ENCODE measurements at places on chromosomes 5 and 9.

- DNase-seq = no peak
Measured at GRCh38 chr5:179275381-179275878, 69.8 kb downstream of the ADAMTS2 start.

- DNase-seq = no peak
Measured at GRCh38 chr5:109888989-109889388, 199.3 kb downstream of the MAN2A1 start.

DNA sequence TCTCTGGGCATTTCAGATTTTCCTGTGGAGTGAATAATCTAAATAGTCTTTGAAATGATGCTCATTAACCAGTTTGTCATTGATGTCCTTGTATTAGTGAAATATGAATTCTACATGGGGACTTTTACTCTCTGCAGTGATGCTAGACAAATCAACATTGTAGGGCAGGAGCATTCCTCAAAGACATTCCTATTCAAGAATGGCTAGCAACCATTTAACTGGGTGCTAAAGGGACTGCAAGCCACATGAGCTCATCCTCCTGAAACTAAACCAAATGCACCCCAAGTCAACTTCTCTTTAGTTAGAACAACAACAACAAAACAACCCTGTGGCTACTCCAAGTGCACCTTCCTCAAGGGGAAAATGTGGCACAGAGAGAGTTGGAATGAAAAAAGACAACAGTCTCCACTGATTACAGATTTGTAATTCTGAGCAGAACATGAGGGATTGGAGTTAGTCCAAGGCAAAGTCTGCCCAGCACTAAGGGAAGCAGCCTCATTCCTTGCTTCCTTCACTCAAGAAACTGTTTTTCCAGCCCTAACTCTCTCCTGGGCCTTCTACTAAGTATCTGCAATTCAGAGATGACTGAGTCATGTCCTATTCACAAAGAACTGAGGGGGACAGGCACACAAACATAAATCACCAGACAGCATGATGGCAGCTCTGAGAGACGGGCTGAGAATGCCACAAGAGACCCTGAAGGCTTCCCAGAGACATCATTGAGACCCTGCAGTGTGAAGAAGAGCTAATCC lies 82.0 kb upstream of the WWC1 start:
- peak; percentile 8 for DNase-seq

GRCh38 chr5:124260921-124261515 lies 485.4 kb downstream of the ZNF608 start:
- no peak for DNase-seq

DNA sequence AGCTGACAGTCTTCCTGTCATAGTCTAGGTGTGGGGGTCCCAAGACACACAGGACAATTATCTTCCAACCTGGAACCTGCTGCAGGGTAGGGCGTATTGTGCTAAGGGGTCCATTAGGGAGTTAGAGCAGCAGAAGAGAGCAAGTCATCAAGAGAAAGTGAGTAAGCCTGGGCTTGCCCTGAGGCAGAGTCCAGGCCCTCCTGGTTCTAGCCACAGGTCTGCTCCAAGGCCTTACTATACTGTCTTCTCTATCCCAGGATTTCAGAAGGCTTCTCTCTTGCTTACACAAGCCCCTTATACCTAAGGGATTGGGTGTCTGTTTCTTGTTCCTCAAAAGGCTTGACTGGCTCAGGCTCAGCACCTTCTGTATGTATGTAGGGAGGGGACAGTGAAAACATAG lies 7.7 kb downstream of the P4HA2 start:
- no peak for DNase-seq

DNA sequence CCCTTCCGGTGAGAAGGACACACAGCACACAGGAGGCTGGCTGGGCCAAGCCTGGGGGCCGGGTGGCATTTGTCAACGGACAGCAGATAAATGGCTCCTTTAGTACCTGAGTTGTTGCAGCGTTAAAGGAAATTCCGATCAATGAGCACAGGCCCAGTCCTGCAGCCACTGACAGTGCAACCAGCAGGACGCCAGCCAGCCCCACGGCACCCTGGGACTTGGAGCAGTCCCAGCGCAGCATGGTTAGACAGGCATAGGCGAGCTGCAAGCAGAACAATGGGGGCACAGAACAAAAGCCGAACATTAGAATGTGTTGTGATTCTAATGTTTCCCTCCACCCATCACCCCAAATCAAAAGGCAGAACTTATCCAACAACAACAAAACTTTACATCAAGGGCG lies 39.3 kb downstream of the PTCH1 start:
- no peak for DNase-seq

- no peak for DNase-seq
Measured at GRCh38 chr9:109046346-109046745, 33.0 kb upstream of the CTNNAL1 start.

DNA sequence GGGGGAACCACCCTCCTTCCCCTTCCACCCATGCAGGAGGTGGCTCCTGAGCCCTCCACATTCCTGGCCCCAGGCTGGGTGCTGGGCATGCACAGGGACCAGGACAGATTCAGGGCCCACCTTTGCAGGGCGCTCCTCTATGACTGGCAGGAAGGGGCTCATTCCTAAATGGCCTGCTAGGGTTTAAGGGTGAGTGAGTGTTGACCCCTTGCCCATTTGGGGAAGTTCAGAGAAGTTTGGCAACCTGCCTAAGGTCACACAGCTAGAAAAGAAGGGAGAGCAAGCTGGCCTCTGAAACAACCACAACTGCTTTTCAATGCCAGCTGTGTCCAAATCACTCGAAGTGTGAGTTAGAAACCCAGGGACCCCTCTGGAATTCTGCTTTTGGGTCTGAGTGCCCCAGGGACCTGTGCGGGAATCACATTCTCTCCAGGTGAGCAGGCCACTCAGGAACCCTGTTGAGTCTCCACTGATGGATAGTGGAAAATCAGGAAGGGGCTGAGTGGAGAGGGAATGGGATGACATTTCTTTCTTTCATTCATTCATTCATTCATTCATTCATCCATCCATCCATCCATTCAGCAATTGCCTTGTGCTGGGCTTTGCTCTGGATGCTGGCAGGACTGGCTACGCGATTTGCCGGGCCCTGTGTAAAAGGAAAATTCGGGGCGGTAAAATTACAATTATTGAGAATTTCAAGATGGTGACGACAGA lies 191.9 kb downstream of the C9orf50 start:
- DNase-seq = no peak

- DNase-seq = no peak
Measured at GRCh38 chr5:25362799-25363198, 718.0 kb upstream of the CDH10 start.

GRCh38 chr5:43156388-43156787 lies 35.6 kb upstream of the NIM1K start:
- no peak for DNase-seq

GRCh38 chr5:152673601-152674000 lies 268.5 kb upstream of the NMUR2 start:
- no peak for DNase-seq

GRCh38 chr5:148791334-148791667 lies 35.1 kb upstream of the ADRB2 start:
- DNase-seq = no peak

DNA sequence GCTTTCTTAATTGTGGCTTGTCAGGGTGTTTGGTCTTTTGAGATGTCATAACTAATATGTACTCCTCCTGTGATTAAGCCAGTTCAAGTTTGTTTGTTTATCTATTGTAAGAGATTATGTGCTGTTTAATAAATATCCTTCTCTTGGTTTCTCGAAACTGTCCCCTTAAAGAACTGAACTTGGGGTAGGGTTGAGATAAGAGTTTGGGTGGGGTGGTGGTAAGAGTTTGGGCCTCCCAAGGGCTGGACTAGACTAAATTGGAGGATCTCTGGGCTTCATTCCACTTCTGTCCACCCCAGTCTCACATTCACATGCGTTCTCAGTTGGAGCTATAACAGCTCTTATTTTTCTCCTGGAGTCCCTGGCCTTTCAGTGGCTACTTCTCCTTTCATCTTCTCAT lies 38.2 kb downstream of the AQP7 start:
- no peak for DNase-seq

GRCh38 chr5:152271420-152271819 lies 133.7 kb downstream of the NMUR2 start:
- no peak for DNase-seq

GRCh38 chr9:137455359-137455991 lies 3.7 kb downstream of the NSMF start:
- DNase-seq = no peak

DNA sequence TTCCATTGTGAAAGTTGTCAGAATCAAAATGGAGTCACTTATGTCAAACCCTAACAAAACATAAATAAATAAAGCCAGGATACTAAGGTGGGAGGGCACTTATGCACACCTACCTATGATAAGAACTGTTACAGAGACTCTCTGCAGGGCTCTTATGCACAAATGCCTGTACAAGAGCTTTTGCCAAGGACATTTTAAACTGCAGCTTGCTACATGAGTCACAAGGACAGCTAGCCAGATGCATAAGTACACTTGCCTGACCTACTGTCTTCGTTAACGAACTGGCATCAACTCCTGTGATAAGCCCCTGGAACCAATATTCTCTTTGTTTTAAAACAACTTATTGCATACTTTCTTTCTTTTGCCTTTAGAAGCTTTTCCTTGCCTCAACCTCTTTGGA lies 152.9 kb upstream of the SPEF2 start:
- DNase-seq = no peak

DNA sequence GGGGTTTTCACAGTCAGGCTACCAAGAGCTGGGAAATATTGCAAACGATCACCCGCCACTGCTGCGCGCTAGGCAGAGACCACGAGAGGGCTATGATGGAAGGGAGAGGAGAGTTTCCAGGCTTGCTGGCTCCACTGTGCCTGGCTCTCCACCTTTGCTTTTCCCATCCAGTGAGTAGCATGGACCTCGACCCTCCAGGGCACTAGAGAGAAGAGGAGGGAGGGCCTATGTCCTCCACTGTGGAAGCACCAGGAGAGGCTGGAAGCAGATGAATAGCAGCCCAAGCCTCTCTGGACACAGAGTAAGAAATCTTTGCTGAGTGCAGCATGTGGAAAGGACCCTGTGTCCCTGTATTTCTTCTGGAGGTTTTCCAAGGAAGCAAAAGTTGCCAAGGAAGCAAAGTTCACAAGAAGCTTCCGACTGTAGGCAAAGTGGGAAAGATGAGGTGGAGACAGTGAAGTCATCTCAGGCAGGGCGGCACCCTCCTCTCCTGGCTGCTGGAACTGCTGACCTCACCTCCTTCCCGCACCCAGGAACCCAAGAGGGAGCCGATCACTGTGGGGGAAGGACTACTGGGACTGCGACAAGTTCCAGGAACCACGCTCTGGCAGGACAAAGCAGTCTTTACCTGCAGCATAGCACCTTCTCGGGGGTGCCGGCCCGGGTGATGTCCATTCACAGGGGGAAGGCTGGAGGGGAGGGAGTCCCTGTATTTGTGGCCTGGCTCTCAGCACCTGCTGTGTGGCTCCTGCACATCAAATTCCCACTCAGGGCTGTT lies 79.6 kb downstream of the CSNK1A1 start:
- no peak for DNase-seq

- no peak for DNase-seq
Measured at GRCh38 chr5:154562244-154562880, 84.3 kb upstream of the HAND1 start.

- DNase-seq = no peak
Measured at GRCh38 chr9:90815944-90816357, 14.3 kb downstream of the SYK start.

DNA sequence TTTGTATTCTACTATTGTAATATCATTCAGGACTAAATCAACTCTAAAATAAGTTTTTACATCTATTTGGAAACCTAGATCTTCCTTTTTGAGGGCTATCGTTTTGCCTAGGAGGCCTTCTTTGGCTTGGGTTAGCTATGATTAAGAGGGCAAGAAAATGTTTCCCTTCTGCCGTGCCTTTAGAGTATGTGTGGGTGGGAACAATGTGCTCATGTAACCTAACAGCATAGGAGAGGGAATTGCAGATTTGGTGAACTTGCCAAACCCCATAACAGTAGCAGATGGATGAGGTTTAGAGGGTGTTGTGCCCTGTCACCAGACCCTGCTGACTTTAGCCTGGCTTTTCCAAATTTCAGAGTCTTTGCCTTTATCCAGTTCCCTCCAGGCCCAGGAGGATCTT lies 339.0 kb downstream of the ADGRV1 start:
- no peak for DNase-seq

- DNase-seq = no peak
Measured at GRCh38 chr5:112957036-112957808, 19.4 kb upstream of the DCP2 start.

GRCh38 chr9:123642291-123643278 lies 286.6 kb downstream of the CRB2 start:
- peak; percentile 37 for DNase-seq

- no peak for DNase-seq
Measured at GRCh38 chr5:40790947-40791593, 7.1 kb downstream of the PRKAA1 start.

GRCh38 chr9:113536483-113537228 lies 73.1 kb downstream of the RGS3 start:
- DNase-seq = no peak

GRCh38 chr5:73352243-73352642 lies 96.3 kb downstream of the FOXD1 start:
- no peak for DNase-seq

- DNase-seq = no peak
Measured at GRCh38 chr9:94639061-94639998, at the start of gene FBP1. Gene FBP1, minus strand, starts transcription at chr9:94639518. Its CDS starts 208 bp downstream, at chr9:94639310.

- DNase-seq = no peak
Measured at GRCh38 chr9:26034786-26035185, 356.5 kb upstream of the TUSC1 start.

DNA sequence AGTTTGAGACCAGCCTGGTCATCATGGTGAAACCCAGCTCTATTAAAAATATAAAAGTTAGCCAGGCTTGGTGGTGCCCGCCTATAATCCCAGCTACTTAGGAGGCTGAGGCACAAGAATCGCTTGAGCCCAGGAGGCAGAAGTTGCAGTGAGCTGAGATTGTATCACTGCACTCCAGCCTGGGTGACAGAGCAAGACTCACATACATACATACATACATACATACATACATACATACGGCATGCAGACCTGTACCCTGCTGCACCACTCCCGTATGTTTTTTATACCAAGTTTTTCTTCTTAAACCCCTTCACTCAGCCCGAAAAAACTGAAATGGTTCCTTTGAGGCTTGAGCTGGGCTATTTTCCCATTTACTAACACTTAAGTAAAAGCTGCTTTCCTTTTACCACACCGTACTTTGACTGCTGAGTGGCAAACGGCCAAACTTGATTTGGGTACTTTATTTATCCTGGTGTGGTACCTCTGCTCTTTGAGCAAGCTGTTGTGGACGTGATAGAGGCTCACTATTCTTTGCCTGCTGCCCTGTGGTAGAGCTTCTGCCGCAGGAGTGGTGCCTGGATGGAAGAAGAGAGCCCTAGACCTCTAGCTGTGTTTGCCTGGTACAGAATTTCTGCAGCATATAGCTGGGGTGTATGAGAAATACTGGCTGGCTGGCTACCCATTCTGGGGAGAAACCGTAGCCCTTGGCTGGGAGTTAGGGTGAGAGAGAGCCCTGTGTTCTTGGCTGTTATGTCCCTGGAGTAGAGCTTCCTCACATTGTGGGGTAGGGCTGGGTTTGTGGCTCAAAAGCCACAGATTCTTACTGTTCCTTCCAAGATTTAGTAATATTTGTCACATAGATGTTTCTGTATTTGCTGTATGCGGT lies 19.4 kb downstream of the IPO11 start:
- DNase-seq = no peak

DNA sequence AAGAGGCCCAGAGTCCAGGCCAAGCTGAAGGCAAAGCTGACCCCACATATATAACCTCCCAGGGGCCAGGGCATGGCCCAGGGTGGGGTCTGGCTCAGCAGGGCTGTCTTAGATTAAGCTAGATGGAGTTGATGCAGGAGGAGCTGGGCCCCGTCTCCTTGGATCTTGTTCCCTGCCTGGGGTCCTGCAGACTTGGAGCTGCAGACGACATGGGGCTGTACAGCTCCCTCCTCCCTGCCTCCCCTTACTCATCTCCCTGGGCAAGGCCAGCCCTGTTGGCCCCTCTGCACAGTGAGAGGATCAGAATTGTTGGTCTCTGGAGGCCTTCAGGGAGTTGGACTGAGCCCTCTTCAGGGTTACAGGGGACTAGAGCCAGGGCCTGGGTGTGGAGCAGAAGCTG lies 134.9 kb downstream of the RGS3 start:
- DNase-seq = no peak
